ENCODE measurements at places on chromosomes 4 and X. TPM values are rescaled to one million over a fixed set of nuclear protein-coding genes. Genes with fewer than 3 reads are reported as not detected.

- DNase-seq = no peak
These were observed 93.7 kb upstream of the TRPC3 start for GRCh38 chr4:122045533-122045932.

DNA sequence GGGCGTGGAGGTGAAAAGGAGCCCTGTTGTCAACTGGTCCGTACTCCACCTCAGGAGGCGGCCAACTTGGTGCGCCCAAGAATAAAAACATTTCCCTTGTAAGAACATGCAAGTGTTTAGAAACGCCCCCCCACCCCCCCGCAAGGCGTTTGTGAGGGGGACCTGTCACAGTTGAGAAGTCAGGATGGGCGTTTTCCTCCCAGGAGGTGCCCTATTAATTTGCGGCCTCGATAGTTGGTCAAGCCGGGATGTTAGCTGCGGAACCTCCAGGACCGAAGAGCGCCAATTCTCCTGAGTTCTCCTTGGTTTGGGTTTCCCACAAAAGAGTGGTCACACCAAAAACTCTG is 651 bp upstream of the SAP30 start:
- peak; percentile 52 for DNase-seq

DNA sequence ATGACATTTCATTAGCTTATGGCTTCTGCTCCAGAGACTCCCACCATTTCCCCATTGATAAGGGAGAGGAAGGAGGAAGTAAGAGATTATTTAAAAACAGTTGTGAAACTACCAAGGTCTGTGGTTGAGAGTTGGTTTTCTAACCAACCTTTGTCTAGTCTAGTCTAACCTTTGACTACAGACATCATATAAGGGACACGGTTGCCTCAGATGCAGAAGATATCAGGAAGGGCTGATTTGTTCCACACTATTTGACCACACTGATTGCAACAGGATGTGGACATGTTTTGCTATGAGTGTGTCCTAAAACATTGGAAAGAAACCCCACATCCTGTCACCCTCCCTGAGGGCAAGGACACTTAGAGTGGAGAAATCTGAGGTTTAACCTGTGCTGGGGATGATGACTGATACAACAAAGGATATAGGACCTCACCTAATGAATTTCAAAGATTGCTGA is 53.0 kb downstream of the COQ2 start:
- no peak for DNase-seq

The GPAT3 gene
- 1.8 TPM for total RNA-seq

GRCh38 chr4:43758836-43759235 is 689.8 kb downstream of the KCTD8 start:
- no peak for DNase-seq

- no peak for DNase-seq
These were observed 14.0 kb upstream of the TADA2B start for GRCh38 chr4:7029212-7029611.

GRCh38 chr4:127822430-127822829 is 40.3 kb downstream of the HSPA4L start:
- DNase-seq = no peak

The GABRB1 gene
- total RNA-seq = 0.22 TPM

GRCh38 chr4:139900964-139901376 is 235.4 kb downstream of the MGST2 start:
- DNase-seq = no peak

GRCh38 chrX:8864161-8864560 is 63.0 kb upstream of the FAM9A start:
- DNase-seq = no peak

- DNase-seq = no peak
These were observed 326.7 kb downstream of the ANK2 start for GRCh38 chr4:113375964-113376666.

The CT45A3 gene
- not detected for total RNA-seq

- DNase-seq = no peak
These were observed 17.6 kb downstream of the HSPA4L start for GRCh38 chr4:127799711-127800110.

DNA sequence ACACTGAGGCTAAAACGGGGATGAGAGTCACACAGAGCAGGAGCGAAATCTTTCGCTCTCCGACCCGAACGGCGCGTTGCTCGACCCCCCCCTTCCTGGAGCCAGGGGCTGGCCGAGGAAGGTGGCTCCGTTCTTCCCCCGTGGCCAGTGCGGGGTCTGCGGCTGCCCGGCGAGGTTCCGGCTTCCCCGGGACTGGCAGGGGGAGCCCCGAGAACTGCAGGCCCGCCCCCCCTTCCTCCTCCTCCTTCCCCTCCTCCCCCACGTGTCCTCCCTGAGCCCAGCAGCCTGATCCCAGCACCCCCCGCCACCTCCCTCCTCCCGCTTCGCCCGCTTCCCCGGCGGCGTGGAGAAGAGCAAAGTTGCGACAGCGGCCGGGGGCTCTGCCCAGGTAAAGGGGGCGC is 2.4 kb upstream of the BCORL1 start:
- DNase-seq = no peak

- no peak for DNase-seq
These were observed 43.8 kb downstream of the TNIP2 start for GRCh38 chr4:2712261-2712842.

DNA sequence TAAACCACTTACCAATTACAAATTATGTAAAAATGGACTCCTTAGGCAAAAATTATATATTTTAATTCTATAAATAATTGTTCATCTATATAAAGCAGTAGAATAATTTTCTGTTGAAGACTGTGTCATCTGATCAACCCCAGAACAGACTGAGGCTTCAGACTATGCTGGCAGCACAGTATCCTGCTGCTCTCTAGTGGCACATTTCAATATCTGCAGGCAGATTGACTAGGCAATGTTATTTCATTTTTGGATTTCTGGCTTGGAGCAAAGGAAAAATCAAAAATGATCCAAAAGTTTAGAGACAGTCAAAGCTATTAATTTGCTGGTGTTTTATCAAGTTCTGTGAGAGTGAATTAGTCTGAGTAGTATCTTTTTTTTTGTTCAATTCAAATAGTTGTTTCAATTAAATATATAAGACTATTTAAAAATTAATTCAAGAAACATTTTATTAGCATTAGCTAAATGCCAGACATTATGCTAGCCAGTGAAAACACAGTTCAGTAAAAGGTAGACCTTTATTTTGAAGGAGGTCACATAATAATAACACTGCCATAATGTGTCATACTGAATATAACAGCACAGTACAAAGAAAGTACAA is 21.3 kb upstream of the SULT1E1 start:
- no peak for DNase-seq

- no peak for DNase-seq
These were observed 19.6 kb upstream of the SASH3 start for GRCh38 chrX:129760155-129760554.

DNA sequence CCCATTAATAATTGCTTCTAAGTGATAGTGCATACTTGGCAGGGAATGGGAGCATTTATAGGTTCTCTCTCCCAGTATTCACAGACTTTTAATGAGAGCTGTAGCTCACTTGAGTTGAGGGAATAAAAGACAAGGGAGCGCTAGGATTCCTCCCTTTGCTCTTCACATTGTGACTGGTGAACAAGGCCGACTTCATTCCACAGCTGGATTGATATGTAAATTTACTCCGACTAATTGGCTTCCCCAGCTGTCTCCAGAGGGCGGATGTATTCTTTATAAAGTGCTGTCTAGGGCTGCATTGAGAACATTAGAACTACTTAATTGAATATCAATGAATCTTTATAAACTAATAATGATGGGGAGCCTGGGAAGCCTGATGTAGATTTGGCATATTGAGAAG is 63.4 kb downstream of the GPR50 start:
- no peak for DNase-seq

The EMCN gene
- total RNA-seq = not detected

- no peak for DNase-seq
These were observed 128.3 kb upstream of the ARMCX2 start for GRCh38 chrX:101787934-101788333.

All from H1 (cell line).